ENCODE measurements at places on chromosomes 2 and 18.

GRCh38 chr2:162565666-162566065 is 221.7 kb downstream of the GCA start:
- no peak for DNase-seq

GRCh38 chr2:84904717-84905174 is 710 bp upstream of the TMSB10 start:
- no peak for DNase-seq

DNA sequence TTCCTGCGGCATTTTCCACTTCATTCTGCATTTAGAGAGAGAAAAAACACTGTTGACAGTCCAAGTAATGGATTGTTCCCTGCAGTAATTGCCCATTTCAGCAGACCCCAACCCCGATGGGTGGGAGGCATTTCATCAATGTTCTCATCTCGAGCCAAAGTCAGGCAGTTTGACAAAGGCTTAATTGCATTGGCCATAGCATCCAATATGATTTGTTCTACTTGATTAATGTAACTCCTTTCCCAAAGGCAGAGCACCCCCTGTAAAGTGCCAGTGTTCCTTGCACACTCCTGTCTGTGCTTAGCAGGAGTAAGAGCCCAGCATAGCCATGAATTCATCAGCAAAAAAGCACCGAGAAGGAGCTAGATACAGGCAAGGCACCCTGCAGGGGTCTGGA is 174.4 kb downstream of the SEPTIN10 start:
- DNase-seq: no peak

DNA sequence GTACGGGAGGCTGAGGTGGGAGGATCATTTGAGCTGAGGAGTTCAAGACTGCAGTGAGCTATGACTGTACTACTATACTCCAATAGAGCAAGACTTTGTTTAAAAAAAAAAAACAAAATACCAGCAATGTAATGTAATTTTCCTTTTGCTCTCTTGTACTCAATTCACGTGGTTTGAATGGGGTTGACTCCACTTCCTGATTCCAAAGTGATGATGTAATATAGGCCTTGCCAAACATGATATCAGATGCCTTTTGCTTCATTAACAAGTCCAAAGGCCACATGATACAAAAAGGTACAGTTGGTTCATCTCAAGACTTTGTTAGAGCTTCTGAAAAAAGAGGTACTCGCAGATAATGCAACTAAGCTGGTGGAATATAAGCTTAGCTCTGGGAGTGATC is 321.8 kb downstream of the ZEB2 start:
- no peak for DNase-seq

- DNase-seq: no peak
These were observed 19.2 kb upstream of the IL36G start for GRCh38 chr2:112958428-112959108.

DNA sequence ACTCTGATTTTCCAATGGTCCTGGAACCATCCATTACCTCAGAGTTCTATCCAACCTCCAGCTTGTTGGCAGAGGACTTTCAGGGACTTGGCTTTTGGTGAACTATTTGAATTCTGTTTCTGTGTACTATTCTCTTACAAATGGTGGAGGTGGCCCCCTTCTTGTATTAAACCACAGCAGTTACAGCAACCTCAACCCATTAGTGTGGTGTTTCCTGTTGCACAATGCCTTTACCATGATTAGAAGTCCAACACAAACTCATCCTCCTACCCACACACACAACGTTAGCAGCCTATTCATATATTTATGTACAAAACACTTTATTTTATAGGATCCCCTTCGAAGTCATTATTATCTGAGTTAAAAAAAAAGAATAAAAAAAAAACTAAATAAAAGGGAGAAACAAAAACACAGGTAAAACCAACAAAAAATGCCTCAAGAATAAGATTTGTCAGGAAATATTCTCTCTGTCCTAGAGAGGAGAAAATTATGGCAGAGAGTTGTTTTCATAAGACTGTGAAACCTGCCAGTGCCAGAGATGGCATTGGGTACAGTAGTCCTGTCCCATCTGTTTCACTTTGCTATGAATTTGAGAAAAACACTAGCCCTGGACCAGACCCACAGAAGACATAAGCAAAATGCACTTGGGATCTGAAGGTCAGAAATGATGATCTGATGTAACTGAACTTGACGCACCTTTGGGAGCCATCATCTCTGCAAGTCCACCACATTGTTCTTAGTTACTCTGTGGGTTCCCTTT is 1896.0 kb upstream of the PIK3C3 start:
- no peak for DNase-seq

- DNase-seq: no peak
These were observed 101.7 kb downstream of the COBLL1 start for GRCh38 chr2:164739966-164740365.

GRCh38 chr2:124187948-124188347 is 162.9 kb downstream of the CNTNAP5 start:
- DNase-seq: no peak

DNA sequence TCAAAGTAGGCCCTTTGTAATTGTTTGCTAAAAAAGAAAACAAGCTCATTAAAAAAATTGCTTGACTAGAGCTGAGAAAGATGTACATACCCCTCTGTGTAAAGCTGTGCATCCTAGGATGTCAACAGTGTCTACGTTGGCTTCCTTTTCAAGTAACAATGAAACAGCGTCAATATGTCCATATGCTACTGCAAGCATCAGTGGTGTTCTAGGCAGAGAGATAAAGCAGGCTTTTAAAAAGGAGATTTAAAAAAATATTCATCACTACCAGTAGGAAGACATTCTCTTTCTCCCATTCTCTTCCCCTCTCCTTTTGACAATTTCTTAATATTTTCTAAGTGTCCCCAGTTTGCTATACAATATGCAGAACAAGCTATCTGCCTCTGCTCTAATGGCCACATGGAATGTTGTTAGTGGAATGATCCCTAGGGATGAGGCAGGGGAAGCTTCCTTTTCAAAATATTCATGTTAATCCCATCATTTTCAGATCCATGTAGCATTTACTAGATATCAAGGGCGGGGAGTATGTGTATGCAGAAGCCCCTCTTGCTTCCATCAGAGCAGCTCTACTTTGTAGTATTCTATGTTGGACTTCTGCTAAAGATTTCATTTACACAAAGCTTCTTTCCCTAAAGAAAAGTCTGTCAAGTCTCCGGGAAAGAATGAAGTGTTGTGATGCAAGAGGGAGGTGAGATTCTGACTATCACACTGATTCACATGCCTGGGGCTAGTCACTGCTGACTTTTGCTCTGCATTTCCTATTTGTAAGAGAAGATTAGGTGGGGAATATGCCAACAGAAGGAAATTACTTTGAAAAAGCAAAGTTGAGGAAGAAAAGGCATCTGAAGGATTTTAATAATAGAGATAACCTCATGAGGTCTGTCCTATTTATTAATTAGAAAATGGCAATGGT is 81.5 kb upstream of the PGAP1 start:
- no peak for DNase-seq

- DNase-seq: no peak
These were observed 285.6 kb downstream of the NR4A2 start for GRCh38 chr2:156046900-156047299.

DNA sequence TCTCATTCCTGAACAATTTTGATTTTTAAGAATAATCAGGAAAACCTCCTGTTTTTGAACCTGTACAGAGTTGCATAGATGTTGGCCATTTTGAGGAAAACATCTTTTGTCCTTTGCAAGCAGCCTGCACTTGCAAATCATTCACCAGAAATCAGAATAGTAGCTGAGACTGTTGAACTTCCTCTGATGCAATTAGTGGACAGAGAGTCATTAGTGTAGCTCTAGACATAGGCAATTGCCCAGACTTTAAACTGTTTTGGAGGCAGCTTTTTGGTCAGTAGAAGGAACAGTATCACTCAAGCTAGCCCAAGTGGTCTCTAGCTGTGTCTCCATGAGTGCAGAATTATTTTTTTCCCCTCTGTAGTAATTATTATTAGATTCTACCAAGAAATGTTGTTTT is 326.1 kb downstream of the PIK3C3 start:
- DNase-seq: no peak

- no peak for DNase-seq
These were observed 1.2 kb upstream of the LYG2 start for GRCh38 chr2:99256677-99257076.

GRCh38 chr18:56112013-56112749 is 524.2 kb upstream of the TCF4 start:
- no peak for DNase-seq

DNA sequence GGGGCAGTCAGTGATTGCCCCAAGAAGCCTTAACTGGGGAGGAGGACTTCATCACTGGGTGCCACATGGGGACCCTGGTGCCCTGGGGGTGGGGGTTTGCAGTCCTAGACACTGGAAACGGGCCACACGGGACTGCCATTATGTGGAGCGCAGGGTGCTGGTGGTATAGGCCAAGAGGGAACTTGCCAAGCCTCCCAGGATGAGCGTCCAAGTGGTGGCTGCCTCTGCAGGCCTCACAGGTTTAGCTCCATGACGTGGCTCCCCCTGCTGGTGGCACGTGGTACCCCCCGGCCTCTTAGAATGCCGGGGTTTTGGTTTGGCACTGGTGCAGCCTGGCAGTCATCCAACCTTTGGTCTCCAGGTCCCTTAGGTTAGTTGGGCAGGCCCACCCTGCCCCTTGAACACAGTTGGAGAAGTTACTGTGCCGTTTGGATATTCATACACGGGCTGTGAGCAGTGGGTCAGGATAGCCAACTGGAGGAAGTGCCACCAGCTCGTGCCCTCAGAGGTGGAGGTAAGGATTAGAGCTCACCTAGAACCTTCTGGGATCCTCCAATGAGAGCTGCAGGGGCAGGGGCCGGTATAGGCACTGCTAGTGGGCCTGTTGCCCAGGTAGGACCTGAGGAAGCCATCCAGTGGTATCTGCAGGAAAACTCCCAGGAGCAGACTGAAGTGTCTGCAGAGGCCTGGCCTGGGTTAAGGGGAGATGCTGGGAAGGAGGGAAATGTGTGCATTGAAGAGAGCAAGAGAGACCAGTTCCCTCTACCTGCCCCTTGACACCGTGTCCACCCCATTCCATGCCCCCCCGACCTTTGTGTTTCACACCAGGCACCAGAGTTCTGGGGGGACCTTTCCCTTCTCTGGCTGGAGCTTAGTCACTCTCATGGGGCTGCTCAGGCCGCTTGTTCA is 5.7 kb downstream of the PTMA start:
- DNase-seq: peak; percentile 88

GRCh38 chr2:112476434-112476833 is 5.5 kb upstream of the TTL start:
- DNase-seq: no peak

DNA sequence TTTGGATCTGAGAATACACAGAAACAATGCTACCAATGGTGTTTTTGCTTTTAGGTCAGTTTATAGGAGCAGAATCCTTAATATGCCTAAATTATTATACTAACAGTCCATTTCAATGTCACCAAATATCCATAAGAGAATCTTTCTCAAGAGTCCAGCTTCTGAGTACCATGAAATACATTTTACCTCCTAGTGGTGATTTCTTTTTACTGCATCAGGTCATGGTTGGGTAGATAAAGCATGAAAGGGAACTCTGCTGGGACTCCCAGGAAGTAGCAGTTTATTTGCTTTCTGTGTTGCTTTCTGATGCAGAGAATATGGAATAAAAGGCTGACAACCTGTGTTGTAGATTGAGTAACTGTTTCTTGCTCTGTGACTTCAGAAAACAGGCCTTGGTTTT is 115.6 kb downstream of the PPP1R1C start:
- DNase-seq: no peak

DNA sequence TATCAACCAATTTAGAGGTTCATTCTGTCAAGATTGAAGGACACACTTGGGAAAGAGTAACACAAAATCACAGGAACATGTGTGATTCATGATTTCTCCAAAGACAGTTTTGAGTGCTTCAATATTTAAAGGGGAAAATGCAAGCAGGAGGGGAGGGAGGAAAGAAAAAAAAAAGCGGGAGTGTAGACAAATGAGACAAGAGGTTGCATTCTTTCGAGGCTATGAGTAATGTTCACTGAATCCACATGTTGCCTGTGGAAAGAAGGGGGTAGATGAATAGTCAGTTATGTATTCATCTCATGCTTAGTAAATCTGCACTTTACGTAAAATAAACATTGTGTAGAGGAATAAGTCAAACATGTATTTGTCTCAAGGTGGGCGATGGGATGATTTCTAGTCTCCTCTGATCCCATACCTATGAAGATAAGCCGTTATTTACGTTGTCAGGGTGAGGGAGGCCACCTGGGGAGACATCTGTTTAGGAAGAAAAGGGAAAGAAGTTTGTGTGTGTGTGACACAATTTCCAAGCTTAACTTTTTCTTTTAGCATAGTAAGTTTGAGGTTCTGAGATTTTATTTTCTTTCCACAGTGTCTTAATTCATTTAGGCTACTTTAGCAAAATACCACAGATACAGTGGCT is 211.0 kb upstream of the ZC3H15 start:
- DNase-seq: no peak

GRCh38 chr18:34870555-34871310 is 160.6 kb downstream of the DTNA start:
- no peak for DNase-seq

DNA sequence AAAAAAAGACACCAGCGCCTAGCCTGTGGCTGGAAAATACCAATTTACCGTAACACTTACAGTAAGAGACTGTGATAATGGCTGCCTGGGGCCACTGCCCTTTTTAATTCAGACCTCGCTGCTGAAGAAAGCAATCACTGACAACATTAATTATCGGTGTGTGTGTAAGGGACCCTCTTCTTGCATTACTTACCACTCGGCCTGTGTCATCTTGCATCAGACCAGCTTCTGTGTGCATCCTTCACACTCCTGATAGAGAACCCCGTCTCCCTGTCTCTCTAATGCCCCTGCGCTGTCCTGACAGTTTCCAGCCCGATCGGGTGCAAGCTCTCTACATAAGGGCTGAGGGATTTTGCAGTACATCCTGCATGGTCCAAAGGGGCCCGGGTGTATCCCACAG is 124.4 kb downstream of the ZNF516 start:
- no peak for DNase-seq

GRCh38 chr2:41151746-41152145 is 699.9 kb upstream of the SLC8A1 start:
- DNase-seq: no peak

DNA sequence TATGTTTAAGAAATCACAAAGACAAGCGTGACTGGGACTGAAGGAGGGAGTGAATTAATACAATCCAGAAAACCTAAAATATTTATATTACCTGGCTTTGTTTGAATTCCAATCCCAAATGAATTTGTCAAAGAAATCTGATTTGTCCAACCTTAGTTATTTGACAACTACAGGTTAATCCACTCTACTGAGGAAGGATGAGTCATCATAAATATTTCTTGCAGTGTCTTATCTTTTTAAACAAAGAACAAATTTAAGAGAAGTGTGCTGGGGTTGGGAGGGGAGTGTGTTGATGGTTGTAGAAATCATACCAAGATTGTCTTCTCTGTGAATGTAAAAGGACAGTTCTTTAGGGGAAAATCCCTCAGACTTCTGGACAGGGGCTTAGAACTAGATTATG is 1106.3 kb upstream of the SLC39A10 start:
- DNase-seq: no peak

GRCh38 chr2:217899231-217900009 is 103.4 kb downstream of the TNS1 start:
- no peak for DNase-seq

- no peak for DNase-seq
These were observed 129.5 kb downstream of the TMEM182 start for GRCh38 chr2:102891296-102891695.

DNA sequence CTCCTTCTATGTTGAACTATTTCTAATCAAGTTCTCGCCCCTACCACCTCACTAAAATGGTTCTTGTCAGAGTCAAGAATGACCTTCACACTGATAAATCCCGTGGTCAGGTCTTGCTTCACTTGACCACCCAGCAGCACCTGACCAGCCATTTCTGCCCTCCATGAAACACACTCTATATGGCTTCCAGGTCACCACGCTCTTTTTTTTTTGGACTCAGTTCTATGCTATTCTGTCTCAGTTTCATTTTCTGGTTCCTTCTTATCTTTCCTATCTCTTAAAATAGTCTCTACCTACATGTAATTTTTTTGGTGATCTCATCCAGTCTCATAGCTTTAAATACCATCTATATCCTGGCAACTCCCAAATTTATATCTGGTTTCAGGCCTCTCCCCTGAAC is 11.4 kb downstream of the EIF2AK3 start:
- DNase-seq: no peak

All from stimulated activated CD8-positive, alpha-beta memory T cell treated with anti-CD3 and anti-CD28 coated beads, Interleukin-15, amount 100 ng/mL, for 1 hour (primary cell).